ENCODE measurements at places on chromosomes 7 and 10.
A peak's percentile ranks its signal among the peaks of the same experiment; 100 is the strongest.

DNA sequence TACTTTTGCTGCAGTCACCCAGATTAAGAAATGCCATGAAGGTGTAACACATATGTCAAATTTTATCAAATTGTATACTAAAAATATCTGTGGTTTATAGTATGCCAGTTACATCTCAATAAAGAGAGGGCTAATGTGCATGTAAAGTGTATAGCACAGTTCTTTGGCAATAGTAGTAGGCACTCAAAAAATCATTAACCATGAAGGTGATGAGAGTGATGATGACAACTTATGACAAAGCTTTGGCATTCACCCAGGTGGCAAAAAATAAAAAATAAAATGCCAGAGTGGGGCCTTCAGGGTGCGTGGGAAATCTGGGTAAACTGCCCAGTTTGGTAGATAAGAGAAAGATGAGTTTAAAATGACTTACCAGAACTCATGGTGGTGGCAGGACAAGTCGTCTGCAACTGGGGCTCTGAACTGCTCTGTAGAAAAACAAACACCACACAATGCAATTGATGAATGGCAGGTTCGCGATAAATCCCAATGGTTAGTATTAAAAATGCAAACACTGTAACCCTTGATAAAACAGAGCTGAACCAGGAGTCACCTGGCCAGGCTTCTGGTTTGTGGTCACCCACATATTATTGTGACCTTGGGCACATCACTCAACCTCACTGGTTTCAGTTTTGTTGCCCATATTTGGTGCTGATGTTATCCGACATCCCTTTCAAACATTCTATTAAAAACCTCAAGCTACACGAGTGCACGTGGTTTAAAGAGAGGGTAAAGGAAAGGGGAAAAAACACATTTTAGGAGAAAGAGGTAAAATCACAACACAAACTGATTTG is 120.2 kb downstream of the SORBS1 start:
- no peak for DNase-seq

DNA sequence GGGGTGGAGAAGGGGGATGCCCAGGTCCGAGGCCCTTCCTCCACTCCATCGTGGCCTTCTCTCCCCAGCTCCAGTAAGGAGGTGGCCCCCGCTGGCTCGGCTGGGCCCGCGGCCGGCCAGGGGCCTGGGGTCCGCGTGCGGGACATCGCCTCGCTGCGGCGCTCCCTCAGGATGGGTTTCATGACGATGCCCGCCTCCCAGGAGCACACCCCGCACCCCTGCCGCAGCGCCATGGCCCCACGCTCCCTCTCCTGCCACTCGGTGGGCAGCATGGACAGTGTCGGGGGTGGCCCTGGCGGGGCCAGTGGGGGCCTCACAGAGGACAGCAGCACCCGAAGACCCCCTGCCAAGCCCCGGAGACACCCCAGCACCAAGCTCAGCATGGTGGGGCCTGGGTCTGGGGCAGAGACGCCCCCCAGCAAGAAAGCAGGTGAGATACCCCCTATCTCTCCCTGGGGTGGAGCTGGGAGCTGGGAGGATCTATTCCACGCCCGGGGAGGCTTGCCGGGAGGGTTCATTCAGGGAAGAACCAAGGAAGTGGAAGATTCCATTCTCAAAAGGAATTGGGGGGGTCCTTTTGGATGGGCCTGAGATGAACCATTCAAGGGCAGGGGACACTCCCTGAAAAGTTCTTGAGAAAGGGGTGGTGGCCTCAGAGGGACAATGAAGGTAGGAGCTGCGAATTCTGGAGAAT is 3.2 kb downstream of the NYAP1 start:
- no peak for DNase-seq

- no peak for DNase-seq
These were observed 67.5 kb downstream of the NT5C2 start for GRCh38 chr10:103125323-103126267.

GRCh38 chr7:2605608-2606538 is 25.9 kb upstream of the TTYH3 start:
- DNase-seq = no peak

GRCh38 chr7:94486216-94486615 is 23.4 kb upstream of the CASD1 start:
- DNase-seq = no peak

GRCh38 chr7:71511361-71511807 is 379.4 kb downstream of the GALNT17 start:
- DNase-seq = no peak

DNA sequence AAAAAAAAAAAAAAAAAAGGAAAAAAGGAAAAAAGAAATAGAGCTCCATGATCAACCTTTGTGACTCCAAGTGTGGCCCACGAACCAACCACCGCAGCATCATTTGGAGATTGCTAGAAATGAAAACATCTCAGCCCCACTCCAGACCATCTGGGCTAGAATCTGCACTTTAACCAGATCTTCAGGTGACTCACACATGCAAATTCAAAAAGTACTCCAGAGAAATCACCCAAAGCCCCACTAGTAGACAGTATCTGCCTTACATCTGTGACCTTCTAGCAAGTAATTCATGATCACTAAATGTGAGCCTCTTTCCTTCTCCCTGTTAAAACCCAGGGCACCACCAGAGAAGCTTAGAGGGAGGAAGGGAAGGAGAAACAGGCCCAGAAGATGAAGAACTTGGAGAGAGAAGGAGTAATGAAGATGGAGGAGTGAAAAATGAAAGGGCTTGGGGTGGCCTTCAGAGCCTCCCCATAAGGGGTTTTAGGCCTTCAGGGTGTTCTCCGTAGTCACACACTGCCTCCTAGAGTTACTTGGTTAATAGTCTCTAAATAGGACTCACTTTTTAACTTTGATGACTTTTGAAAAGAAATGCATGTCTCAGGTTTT is 94.0 kb downstream of the SLC37A3 start:
- DNase-seq = peak; percentile 54

DNA sequence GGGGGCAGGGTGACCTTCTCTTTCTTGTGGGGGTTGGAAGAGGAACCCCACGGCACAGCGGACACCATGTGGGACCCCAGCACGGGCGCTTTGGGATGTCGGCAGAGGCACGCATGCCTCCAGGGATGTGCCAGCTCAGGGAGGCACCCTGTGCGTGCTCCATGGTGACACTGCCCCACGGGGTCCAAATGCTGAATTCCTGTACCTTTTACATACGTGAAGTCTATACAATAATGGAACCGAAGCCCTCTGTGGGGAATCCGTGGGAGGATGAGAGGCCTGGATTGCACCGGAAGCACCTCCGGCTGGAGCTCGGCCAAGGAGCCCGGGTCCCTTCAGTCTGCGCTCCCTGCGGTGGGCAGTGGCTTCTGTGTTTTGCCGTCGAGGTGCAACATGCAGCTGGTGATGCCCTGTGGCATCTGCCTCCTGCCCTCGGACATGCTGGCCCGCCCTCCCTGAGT is 524.3 kb downstream of the DNAJB6 start:
- DNase-seq = no peak

- DNase-seq = peak; percentile 96
These were observed 77.4 kb downstream of the PON1 start for GRCh38 chr7:95246831-95247370.

- no peak for DNase-seq
These were observed 750.1 kb upstream of the SORCS1 start for GRCh38 chr10:107914450-107915214.

- DNase-seq = no peak
These were observed 182.8 kb upstream of the KAT6B start for GRCh38 chr10:74643596-74643975.

GRCh38 chr10:71575934-71576801 is 143.4 kb downstream of the C10orf105 start:
- DNase-seq = no peak

- no peak for DNase-seq
These were observed 64.0 kb downstream of the ERCC6 start for GRCh38 chr10:49474901-49475300.

GRCh38 chr7:21361413-21362125 is 66.3 kb upstream of the SP4 start:
- DNase-seq = no peak

DNA sequence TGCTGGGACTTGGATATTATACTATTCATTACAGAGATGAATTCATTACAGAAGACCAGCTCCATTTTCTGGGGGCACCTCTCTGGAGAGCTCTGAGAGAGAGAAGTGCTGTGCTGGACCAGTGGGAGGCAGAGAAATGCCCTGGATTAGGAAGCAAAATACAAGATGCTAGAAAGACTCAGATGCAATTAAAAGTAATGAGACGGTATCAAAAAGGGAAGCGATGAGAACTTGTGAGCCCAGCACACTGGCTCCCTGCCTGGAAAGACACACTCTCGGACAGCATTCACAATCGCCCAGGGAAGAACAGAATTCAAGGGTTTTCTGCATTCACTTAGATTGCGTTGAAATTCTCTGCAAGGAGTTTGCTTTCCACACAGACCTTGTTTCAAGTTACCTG is 3.5 kb upstream of the FRAT2 start:
- no peak for DNase-seq

DNA sequence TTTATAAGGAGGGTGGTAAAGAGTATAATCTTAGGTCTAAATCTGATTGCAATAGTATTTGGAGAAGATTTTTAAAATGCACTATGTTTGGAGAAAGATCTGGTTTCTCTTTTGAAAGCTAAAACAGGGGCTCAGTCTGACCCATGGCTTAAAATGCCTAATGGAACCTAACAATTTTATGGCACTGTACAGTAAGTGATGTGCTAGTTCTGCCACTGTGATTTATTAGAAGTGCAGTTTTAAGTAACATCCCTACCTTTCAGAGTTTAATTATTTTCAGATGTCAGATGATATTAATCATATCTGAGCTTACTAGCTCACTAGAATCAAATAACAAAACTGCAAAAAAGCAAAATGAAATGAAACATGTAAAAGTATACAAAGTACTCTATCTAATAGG is 514.7 kb upstream of the KCND2 start:
- no peak for DNase-seq

GRCh38 chr10:104113376-104113956 is 8.5 kb upstream of the SFR1 start:
- DNase-seq = no peak

DNA sequence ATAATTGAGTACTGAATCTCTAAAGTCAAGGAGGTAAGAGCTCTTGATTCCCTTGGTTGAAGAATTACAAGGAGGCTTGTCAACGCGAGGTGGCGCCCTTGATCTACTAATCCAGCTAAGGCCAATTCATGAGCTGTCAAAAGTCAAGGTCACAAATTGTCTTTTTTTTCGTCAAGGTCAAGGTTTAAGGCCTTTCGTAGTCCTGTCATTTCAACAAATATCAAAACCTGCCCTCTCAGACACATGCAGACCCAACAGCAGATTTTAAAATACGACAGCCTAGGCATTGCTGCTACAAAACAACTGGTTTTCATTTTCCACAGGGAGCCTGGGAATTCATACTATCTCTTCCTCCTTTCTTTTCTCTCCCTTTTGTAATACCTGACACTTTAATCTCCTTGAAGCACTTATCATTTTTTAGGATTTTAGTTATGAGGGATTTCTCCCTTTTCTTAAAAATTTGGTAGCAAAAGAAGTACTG is 3.6 kb downstream of the HOXA13 start:
- DNase-seq = peak; percentile 86

GRCh38 chr10:68333058-68333395 is 299 bp upstream of the PBLD start:
- DNase-seq = no peak

DNA sequence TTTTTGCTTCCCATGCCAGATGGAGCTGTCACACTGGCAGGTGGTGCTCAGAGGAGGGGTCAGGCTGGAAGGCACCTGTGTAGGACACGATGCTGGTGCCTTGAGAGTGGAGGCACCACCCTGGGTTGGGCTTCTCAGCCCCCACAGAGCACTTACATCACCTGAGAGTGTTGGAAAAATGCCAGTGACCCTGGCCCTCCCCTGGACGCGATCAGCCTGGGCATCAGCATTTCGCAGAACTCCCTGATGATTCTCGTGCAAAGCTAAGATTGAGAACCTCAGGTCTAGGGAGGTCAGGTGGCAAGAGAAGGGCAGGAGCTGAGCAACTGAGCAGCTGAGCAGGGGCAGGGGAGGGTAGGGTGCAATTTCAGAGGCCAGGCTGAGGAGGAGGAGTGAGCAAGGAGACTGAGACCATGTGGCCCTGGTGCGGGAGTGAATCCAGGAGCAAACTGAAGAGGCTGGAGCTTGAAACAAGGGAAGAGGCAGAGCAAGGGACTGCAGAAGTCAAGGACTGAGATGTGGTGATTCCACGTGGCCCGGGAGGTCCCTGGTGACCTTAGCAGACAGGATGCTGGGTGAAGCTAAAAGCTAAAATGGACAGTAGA is 24.7 kb upstream of the GRID1 start:
- no peak for DNase-seq

DNA sequence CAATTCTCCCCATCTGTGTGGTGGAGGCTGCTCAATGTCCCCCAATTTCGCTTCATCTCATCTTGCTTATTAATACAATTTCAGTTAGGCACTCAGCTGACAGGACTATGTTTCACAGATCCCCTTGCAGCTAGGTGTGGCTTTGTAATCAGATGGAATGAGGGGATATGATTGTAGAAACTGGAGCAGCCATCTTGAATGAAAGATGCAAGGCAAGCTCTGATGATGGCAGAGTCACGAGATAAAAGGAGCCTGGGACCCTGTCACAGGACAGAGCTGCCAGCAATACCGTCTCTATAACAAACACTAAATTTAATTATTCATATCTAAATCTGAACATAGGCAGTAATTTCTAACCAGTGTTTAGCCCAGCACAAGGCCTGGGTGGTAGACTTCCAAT is 991 bp upstream of the DLD start:
- DNase-seq = no peak

All from pons (tissue), 1 donor.